Glomerular endothelial cell (primary cell): ENCODE measurements at places on chromosomes 5 and 9.

GRCh38 chr5:157458835-157459234 lies 1.2 kb upstream of the NIPAL4 start:
- no peak for DNase-seq

DNA sequence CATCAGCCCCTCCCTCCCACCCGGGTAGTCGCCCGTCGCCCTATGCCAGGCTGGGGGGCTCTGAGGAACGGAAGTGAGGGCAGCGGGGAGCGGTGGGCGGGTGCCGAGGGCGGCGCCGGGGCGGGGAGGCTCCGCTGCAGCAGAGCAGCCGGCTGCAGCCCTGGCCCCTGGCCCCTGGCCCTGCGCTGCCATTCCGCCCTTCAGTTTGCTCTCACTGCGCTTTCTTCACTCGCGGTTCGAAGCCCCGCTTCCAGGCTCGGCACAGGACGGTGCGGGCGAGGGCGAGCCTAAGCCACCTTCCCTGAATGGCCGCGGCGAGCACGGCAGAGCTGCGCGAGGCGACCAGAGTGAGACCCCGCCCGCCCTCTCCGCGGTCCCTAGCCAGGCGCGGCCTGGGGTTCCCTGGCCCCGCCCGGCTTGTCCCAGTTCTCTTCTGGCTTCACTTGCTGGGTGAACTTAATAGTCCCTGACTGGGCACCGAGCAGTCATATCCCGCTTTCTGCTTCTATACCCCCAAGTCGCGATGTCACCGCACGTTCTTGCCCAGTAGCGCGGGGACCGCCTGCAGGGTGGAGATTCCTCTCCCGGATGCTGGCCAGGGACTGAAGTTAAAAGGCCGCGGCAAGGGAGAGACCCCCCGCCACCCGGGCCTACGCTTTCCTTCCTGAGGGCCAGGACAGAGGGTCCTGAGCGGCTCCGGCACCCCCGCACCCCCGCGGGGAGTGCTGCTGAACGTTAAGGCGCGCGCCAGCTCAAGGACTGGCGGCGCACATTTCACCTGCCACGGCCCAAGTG lies 623 bp upstream of the TRIM36 start:
- DNase-seq: no peak

- DNase-seq: no peak
These were observed 15.1 kb upstream of the TRIM36 start for GRCh38 chr5:115184770-115185169.

- no peak for DNase-seq
These were observed 224.9 kb downstream of the SNX18 start for GRCh38 chr5:54742417-54742891.

DNA sequence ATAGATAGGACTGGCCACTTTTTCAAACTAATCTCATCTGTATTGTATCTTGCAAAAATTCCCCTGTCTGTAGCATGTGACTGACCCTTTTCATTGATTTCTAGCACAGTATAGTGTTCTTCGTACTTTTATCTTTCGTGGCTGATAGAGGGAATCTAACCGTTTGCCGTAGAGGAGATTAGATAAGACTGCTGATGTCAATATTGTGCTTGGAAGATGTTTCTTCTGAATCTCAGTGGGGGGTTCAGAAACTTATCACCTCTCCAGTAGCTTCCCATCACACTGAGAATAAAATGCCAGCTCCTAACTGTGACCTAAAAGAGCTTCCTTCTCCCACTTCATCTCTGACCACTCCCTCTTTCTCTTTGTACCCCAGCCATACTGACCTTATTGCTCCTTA lies 25.4 kb upstream of the ALDOB start:
- DNase-seq: no peak

GRCh38 chr5:122701640-122702523 lies 73.0 kb upstream of the SNX2 start:
- no peak for DNase-seq

GRCh38 chr9:83800236-83801033 lies 17.1 kb downstream of the GKAP1 start:
- no peak for DNase-seq

- no peak for DNase-seq
These were observed 30.4 kb upstream of the NKX2-5 start for GRCh38 chr5:173265433-173265832.

DNA sequence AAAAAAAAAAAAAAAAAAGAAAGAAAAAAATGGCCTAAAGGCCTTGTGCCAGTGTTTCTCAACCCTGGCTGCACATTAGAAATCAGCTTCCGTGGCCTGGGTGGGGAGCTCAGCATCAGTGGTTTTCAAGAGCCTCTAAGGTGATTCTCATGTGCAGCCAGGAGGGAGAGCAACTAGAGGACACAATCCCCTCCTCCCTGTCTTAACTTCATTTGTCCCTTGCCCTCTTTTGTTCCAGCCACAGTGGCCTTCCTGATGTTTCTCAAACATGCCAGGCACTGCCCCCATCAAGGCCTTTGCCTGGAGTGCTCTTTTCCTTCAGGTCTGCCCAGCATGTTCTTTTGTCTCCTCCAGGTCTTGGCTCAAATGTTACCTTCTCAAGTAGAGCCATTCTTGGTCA lies 42.4 kb downstream of the HOMER1 start:
- DNase-seq: no peak

- DNase-seq: peak; percentile 47
These were observed 17.2 kb upstream of the SIL1 start for GRCh38 chr5:139215107-139215975.

- no peak for DNase-seq
These were observed 4.7 kb downstream of the SLC27A4 start for GRCh38 chr9:128344931-128345605.

- no peak for DNase-seq
These were observed 35.1 kb upstream of the ORM1 start for GRCh38 chr9:114287763-114288192.

- no peak for DNase-seq
These were observed 26.7 kb downstream of the CYFIP2 start for GRCh38 chr5:157292599-157292998.

DNA sequence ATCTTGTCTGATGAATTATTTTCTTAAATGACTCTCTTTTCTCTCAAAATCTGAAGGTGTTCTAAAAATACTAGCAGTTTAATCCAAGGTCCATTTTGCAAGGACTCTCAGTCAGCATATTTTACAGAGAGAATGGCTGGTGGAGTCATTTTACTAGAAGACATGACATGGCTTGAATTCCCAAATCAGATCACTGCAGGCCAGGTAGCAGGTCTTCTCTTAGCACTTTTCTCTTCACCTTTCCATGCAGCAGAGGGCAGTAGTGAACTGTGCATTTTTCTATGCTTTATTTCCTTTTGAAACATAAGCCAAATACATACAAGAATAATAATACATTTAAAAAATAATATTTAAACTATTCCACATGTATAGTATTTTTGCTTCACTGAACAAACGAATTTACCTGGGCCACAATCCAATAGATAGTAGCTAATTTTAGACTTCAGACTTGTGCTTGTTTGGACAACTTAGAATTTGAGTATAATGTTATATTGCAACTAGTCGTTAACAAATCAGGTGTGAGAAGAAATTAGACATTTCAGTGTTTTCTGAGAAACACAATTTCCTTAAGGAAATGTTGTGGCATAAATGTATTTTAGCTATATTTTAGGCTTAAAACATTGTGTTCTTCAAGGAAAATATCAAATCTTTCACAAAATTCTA lies 289.4 kb upstream of the DAB2 start:
- DNase-seq: peak; percentile 50

- no peak for DNase-seq
These were observed 1020.4 kb upstream of the WWC1 start for GRCh38 chr5:167271081-167271480.

- no peak for DNase-seq
These were observed 28.3 kb downstream of the SPTAN1 start for GRCh38 chr9:128580731-128581130.

DNA sequence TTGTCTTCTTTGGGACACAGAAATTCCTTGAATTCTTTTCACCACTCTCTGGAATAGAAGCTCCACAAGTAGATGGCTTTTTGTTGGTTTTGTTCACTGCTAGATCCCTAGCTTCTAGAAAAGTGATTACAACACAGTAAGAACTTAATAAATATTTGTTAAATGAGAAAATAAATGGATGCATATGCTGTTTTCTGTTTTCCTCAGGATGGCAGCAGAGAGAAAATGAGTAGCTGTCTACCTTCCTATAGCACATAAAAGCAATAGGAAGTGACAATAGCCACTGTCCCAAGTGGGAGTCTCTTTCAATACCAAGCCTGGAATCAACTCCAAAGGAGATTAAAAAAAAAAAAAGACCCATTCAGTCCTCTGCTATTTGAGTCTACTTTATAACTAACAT lies 100.6 kb upstream of the NREP start:
- DNase-seq: no peak

DNA sequence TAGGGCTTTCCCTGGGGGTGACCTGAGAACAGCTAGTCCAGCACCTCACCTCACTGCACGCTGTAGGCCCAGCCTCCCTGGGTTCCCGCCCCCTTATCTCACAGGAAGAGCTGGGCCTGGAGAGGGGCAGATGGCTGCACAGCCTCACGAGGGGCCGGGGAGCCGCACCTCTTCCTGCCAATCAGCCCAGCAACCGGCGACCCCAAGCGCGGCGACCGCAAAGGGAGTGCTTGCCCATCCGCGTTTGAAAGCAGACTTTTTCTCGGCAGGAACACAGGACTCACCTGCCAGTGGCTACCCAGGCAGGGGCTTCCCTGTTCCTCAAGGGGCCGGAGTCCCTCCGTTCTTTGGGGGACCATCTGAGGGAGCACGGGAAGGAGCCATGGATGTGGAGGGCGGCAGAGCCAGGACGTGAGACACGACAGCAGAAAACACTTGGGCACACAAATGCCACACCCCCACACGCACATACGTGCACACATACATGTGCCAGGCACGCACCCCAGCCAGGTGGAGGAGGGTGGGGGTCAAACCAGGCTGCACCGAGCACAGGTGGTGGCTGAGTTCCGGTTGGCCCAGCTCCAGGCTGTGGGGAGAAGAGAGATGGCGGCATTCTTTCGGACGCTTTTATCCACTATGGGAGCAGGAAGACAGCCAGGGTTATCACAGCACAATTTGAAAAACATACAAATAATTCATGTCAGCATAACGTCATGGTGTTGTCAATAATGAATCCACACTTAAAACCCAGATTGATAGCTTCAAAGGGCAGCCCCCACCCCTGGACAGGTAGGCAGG lies 11.3 kb downstream of the TMEM250 start:
- no peak for DNase-seq

GRCh38 chr5:178818094-178818493 lies 41.7 kb upstream of the ZNF354B start:
- DNase-seq: no peak

GRCh38 chr5:175538576-175538975 lies 60.2 kb downstream of the SFXN1 start:
- no peak for DNase-seq

GRCh38 chr5:107402434-107403227 lies 268.1 kb downstream of the EFNA5 start:
- no peak for DNase-seq

DNA sequence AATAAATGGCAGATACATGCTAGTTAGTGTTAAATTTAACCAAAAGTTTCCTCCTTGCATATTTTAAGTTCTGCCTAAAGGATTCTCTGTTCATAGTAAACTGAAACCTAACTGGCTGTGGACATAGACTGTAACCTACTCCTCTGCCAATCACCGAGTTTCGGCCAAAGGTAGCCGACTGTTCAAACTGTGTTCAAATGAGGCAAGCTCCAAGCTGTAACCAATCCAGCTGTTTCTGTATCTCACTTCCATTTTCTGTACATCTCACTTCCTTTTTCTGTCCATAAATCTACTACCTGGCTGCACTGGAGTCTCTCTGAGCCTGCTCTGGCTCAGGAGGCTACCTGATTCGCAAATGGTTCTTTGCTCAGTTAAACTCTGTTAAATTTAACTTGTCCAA lies 44.1 kb downstream of the KCNV2 start:
- no peak for DNase-seq

- no peak for DNase-seq
These were observed 1.2 kb downstream of the ZBTB5 start for GRCh38 chr9:37464006-37464405.

- DNase-seq: no peak
These were observed 161.5 kb downstream of the FBN2 start for GRCh38 chr5:128376577-128376976.

GRCh38 chr5:80034559-80034958 lies 589 bp upstream of the THBS4 start:
- DNase-seq: no peak

DNA sequence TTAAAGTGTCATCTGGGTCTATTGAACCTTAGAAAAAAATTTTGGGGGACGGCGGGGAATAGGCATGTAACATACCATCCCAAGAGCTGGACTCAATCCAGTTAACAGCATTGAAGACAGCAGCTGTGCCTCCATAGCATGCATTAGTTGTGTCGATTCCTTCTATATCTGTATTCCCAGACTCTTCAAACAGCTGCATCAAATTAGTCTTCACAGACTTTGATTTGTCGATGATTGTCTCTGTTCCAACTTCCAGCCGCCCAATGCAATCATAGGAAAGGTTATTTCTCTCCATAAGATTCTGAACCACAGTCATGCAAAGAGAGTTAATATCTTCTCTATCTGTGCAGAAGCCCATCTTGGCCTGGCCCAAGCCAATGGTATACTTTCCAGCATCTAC lies 14.8 kb downstream of the HMGCS1 start:
- no peak for DNase-seq

- no peak for DNase-seq
These were observed 69.8 kb downstream of the KIF24 start for GRCh38 chr9:34259315-34259714.

GRCh38 chr9:117343427-117343826 lies 71.4 kb downstream of the ASTN2 start:
- no peak for DNase-seq

- no peak for DNase-seq
These were observed 13.1 kb downstream of the ZNF608 start for GRCh38 chr5:124733329-124733650.
